Effector memory CD4-positive, alpha-beta T cell (primary cell): ENCODE measurements at places on chromosomes 7 and 10.

- no peaks in the 10 kb centered on the region for H3K36me3 ChIP-seq
- DNase-seq = no peak
- no peak overlapping the region for H3K27ac ChIP-seq
Observed at GRCh38 chr7:131900785-131901287, 344.4 kb upstream of the PODXL start.

DNA sequence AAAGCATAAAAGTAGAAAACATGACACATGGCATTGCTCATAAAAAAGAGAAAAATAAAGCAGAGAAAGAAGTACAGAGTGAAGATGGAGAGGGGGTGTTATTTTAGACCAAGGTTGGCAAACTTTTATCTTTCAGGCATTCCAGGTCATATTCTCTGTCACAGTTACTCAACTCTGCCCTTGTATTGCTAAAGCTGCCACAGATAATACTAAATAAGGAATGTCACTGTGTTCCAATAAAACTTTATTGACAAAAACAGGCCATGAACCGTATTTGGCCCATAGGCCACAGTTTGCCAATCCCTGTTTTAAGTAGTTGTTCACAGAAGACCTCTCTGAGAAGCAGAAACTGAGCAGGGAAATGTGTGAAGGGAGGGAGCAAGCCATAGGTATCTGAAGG is 167.4 kb downstream of the GLI3 start:
- no peaks in the 10 kb centered on the region for H3K27me3 ChIP-seq
- H3K27ac ChIP-seq = no peak overlapping the region
- DNase-seq = no peak
- H3K4me3 ChIP-seq = no peak overlapping the region
- H3K4me1 ChIP-seq = no peaks in the 10 kb centered on the region

DNA sequence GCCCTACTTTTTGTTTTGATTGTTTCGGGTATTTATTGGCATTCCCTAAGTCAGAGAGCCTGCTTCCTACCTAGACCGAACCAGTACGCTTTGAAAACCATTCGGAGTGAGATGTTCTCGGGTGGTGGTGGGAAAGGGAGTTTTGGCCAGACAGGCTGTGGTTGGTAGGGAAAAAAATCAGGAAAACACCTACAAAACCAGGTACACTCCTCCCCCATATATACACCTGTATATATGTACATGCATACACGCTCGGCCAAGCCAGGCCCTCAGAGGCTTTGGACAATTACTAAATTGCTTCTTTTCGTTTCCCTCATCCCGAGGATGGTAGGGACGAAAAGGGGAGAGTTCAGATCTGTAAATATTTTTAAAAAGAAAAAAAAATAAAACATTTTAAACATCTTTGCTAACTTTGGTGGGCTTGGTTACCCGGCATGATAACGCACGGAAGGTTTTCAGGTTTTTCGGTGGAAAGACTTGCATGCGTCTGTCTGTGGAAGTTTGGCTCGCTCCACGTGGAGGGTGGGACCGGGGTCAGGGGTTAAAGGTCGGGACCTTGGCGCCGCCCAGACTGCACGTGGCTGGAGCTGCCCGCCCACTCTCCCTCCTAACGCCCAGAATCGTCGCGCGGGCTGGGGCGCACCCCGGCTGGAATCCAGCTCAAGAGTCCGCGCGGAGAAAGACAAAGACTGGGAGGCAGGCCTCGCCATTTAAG is 2.5 kb downstream of the HMX2 start:
- no peak overlapping the region for H3K27ac ChIP-seq
- peak overlapping the region; percentile 48 for H3K4me3 ChIP-seq
- H3K27me3 ChIP-seq = peaks cover 57% of the 10 kb centered on the region
- peaks cover 66% of the 10 kb centered on the region for H3K4me1 ChIP-seq
- H3K36me3 ChIP-seq = no peaks in the 10 kb centered on the region

GRCh38 chr10:93160829-93161228 is 87.1 kb downstream of the CYP26A1 start:
- no peaks in the 10 kb centered on the region for H3K27me3 ChIP-seq
- H3K4me3 ChIP-seq = no peak overlapping the region
- H3K4me1 ChIP-seq = no peaks in the 10 kb centered on the region
- no peak for DNase-seq
- H3K27ac ChIP-seq = no peak overlapping the region

GRCh38 chr7:149432121-149432691 is 28.7 kb downstream of the ZNF777 start:
- H3K27me3 ChIP-seq = no peaks in the 10 kb centered on the region
- no peak overlapping the region for H3K27ac ChIP-seq
- peaks cover 43% of the 10 kb centered on the region for H3K36me3 ChIP-seq
- DNase-seq = no peak
- no peaks in the 10 kb centered on the region for H3K4me1 ChIP-seq
